ENCODE measurements at places on chromosomes 13 and 19.

DNA sequence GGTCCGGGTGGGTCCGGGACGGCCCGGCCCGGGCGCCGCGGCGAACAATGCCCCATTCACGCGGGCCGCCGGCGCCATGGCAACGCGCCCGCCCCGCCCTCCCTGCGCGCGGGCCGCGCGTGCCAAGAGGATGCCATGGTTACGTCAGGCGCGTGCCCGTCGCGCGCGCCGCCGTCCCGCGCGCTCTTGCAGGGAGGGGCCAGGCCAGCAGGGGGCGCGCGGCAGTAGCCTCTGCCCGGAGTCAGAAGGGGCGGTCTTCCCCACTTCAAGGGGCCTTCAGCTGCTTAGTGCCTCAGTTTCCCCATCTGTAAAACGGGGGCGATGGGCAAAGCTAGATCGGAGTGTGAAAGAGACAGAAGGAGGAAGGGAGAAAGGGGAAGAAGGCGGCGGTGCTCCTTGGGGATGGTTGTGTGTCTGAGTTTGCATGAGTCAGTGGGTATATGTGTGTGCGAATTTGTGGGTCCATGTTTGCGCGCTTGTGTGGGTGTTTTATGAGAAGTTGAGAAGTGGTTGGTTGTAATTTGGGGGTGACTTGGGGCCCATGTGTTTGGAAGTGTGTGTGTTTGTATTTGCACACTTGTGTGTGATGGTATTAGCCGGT is 11.6 kb upstream of the NFIX start:
- DNase-seq, result no peak

DNA sequence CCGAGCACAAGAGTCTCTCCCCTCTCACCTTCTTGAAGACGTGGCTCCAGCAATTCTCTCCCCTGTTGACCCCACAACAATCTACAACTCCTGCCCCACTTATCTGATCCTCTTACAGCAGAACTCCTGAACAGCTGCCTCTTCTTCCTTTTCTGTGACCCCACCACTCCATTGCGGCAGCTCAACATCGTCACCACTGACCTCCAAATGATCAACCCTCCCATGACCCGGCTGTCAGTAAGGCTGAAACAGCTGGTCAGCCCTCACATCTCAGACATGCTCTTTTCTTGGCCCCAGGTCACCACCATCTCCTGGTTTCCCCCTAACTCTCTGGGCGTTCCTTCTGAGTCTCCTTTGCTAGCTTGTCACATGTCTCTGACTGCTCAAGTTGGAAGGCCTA is 1.8 kb downstream of the EXOSC5 start:
- no peak for DNase-seq

DNA sequence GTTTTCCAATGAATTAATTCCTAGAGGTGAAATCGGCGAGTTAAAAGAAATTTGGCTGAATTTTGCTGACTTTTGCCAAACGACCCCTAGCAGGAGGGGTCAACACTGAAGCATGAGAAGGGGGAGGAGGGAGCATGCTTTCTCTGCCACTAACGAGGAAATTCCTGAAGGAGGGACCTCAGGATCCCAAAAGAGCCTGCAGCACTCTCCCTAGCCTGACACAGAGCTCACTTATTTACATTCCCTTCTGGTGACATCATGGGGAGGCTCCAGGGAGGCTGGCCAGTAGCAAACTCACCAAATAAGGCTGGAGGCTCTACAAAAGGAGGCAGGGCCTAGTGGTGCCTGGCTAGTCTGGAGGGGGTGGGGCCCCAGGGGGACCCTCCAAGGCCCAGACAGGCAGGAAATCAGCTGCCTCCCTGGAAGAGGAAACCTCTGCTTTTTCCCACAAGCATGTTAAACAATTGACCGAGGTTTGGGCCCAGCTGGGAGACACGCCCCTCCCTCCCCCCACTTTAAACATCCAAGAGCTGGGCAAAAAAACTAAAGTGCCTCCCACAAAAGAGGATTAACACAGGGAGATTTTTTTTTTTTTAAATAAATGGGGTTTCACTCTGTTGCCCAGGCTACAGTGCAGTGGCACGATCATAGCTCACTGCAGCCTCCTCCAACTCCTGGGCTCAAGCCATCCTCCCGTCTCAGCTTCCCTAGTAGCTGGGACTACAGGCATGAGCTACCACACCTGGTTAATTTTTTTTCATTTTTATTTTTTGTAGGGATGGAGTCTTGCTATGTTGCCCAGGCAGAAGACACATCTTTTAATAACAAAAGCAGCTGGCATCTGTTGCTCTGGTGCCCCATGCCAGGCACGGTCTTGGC is 2.1 kb downstream of the DAPK3 start:
- peak; percentile 98 for DNase-seq

- DNase-seq, result no peak
Measured at GRCh38 chr19:1000591-1001537, 645 bp downstream of the GRIN3B start.

- no peak for DNase-seq
Measured at GRCh38 chr13:28282451-28282850, 144.1 kb downstream of the PAN3 start.

- no peak for DNase-seq
Measured at GRCh38 chr13:85332615-85333014, 466.6 kb downstream of the SLITRK6 start.

- no peak for DNase-seq
Measured at GRCh38 chr13:98176777-98177608, at the start of gene RNF113B. Gene RNF113B, minus strand, starts transcription at chr13:98177269. Its CDS starts 33 bp downstream, at chr13:98177236.

DNA sequence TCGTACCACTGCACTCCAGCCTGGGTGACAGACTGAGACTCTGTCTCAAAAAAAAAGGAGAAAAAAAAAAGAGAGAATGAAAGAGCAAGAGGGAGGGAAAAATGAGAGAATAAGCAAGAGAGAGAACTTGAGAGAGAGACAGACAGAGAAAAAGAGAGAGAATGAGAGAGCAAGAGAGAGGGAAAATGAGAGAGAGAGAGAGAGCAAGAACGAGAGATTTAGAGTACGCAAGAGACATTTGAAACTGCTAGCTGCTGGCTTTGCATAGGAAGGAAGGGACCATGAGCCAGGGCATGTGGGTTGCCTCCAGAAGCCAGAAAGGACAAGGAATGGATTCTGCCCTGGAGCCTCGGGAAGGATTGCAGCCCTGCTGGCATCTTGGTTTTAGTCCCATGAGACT is 9.6 kb upstream of the ADGRE1 start:
- no peak for DNase-seq

GRCh38 chr19:35213663-35214632 is 14.6 kb downstream of the FAM187B start:
- DNase-seq, result peak; percentile 39

DNA sequence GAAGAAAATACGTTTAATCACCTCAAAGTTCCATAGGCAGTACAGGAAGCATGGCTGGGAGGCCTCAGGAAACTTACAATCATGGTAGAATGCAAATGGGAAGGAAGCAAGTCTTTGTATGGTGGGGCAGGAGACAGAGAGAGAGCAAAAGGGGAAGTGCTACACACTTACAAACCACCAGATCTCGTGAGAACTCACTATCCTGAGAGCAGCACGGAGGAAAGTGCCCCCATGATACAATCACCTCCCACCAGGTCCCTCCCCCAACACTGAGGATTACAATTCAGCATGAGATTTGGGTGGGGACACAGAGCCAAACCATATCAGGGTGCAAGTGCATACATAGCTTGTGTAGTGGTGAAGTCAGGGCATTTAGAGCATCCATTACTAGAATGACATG is 92.3 kb upstream of the ANKRD10 start:
- DNase-seq, result no peak

DNA sequence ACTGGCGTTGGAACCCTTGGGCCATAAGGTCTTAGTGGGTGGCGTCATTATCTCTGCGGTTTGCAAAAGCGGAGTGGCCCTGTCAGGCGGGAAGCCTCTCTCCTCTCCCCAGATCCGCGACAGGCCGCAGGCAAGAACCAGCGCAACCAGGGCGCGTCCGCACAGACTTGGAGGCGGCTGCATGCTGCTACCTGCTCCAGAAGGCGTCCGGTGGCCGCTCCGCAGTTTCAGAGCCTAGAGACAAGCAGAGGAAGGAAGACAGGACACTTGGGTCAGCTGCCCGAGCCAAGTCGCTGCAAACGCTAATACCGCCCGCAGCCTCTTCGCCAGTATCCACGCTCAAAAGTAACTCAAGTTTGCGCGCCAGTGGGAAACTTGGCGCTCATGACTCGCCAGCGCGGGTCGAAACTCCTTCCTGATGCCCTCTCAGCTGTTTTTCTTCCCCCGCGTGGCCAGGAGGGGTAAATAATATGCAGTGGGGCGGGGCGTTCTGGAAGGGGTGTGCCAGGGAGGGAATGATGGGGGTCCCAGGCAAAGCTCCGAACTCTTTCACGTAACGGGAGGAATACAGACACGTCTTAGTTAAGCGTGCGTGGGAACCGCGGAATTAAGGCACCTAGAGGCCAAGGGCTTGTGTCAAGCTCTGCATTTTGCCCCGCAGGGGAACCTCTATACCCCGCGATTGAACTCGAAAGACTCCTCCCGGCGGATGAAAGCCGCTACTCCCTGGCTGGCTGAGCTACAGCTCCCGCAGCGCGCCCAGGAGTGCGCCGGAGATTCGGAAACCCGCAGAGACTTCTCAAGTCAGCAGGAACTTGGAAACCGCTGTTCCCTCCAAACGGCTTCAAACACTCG is at the start of gene EDNRB:
TSS of gene EDNRB (minus strand) at position 441 of the 855 bp plus-strand sequence. CDS start at position 183, 258 bp downstream.
- DNase-seq, result no peak

GRCh38 chr19:8506402-8506957 is 4.0 kb upstream of the PRAM1 start:
- no peak for DNase-seq

- no peak for DNase-seq
Measured at GRCh38 chr13:53064731-53065130, 36.1 kb downstream of the OLFM4 start.

GRCh38 chr13:93104270-93104669 is 122.3 kb upstream of the GPC6 start:
- no peak for DNase-seq

GRCh38 chr13:22073718-22074117 is 402.8 kb downstream of the FGF9 start:
- no peak for DNase-seq

DNA sequence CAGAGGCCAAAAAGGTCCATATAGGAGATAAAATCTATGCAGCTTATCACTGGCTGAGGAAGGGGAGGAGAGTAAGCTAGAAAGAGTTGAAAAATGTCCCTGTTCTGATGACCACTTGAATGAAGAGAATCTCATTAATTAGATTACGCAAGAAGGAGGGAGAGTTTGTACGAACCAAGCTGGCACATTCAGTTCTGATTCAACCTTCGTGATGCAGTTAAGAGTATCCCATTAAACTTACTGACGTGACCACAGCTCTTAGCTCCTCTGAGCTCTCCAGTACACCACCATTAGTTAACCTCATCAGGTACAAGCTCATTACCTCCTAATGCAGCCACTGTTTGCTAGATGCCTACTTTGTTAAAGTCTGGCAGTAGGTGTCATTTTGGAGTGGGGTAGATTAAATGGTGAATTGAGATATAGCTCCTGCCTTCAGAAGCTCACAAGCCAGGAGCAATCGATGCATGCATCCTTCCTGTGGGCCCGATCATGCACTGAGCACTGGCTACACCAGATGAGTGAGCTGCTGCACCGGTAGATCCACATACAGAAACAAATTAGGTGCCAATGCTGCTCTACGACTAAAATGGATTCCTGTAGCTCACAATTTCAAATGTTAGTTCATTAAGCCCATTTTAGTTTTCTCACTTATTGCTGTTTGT is 458.3 kb downstream of the COG6 start:
- DNase-seq, result no peak

- DNase-seq, result no peak
Measured at GRCh38 chr13:91074091-91074490, 273.4 kb upstream of the MIR17HG start.

- DNase-seq, result no peak
Measured at GRCh38 chr19:48497728-48498594, 13.7 kb downstream of the LMTK3 start.

DNA sequence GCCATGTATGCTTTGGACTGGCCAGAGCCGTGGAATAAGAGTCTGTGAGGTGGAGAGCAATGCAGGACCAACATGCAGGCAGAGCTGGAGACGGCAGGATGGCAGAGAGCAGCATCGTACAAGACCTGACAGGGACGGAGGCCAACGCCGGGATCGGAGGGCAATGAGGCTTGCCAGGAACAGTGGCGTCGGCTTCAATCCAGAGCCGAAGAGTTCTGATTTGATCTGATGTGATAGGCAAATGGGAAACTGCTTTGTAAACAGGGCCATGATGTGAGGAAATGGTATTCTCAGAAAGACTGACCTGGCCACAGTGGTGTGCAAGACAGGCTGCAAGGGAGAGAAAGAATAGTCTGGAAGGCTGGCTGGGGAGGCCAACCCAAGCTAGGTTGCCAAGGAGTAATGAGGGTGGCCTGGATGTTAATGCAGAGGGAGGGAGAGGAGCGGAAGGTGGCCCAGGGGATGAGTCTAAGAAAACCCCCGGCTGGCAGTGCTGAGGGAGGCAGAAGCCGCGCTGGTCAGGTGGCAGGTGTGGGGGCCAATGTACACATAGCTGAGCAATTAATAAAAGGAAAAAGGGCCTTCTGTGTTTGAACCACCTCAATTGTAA is 26.7 kb downstream of the RCBTB2 start:
- DNase-seq, result no peak

DNA sequence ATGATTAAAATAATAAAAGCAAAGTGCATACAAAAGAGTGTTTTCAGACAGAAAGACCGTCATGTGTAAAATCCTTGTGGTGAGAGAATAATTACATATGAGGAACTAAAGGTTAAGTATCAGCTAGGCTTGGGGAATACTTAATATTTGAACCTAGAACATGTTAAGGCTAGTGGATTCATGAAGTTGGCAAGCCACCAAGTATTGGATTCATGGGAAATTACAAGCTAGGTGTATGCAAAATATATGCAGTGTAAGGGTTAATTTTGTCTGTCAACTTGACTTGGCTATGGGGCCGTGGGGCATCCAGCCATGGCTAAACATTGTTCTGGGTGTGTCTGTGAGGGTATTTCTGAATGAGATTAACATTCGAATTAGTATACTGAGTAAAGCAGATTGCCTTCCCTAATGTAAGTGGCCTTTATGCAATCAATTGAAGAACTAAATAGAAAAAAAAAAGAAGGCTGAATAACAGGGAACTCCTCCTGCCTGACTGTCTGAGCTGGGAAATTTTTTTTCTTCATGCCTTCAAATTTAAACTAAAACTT is 533.5 kb upstream of the KLF12 start:
- no peak for DNase-seq
